ENCODE measurements at places on chromosomes 7 and 10. TPM values are rescaled to one million over a fixed set of nuclear protein-coding genes. Genes with fewer than 3 reads are reported as not detected.

Gene SPRN
- total RNA-seq, result not detected

Gene TMEM213
- not detected for total RNA-seq

Gene OPALIN
- total RNA-seq, result not detected

Gene CHN2
- total RNA-seq, result 16.5 TPM

Gene CXCL12
- 0.27 TPM for total RNA-seq
